IMR-90 (cell line): ENCODE measurements at places on chromosomes 1 and 21. TPM values are rescaled to one million over a fixed set of nuclear protein-coding genes. Genes with fewer than 3 reads are reported as not detected.
A peak's percentile ranks its signal among the peaks of the same experiment; 100 is the strongest.

Gene SUSD4
- 1.1 and 2.7 TPM in 2 replicates for total RNA-seq

Gene FAM167B
- 0.18 TPM in 1 of 2 replicates, not detected in the other for total RNA-seq

Gene PATJ
- 3.4 and 5.3 TPM in 2 replicates for total RNA-seq

DNA sequence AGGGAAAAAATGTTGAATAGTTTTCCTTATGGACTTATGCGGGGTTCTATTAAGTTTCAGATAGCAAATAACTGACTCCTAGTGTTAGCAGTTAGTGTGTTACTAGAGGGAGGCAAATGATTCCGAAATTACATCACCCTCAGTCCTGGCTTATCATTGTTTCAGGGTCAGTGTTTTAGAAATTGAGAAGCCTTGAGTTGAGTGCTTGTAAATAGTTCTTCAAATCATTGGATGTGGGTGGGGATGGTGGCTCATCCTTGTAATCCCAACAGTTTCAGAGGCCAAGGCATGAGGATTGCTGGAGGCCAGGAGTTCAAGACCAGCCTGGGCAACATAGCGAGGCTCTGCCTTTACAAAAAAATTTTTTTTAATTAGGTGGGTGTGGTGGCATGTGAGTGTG is 21.3 kb downstream of the SOAT1 start:
- DNase-seq, result peak; percentile 28

DNA sequence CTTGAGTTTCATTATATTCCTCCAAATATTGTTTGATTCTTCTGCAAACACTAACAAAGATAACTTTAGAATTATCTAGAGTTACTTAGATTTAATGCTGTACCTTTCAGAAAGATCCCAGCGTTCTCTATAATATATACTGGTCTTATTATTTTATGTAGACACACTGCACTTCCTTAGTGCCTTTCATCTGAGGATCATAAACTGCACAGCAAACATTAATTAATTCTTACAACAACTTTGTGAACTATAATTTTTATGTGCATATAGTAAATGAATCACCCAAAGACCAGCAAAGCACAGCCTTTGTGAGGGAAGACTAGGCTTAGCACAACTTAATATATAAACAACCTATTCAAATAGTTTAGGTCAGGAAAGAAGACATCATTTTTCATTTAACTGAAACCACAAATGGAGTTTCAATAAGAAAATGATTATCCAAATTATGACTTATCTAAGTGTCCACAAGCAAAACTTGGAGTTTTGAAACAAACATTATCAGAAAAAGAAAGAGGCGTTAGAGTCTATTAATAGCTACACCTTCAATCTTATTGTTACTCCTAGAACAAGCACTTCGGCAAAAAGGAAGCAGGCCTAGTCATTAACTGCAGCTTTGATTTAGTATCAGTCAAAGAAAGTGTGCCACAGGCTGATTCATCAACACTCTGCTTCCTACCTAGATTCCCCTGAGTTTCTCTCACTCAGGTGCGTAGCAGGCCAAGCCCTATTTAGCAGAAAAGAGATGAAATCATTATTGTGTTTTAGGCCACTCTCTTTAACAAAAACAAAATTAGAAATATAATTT is 22.5 kb upstream of the RC3H1 start:
- no peak for DNase-seq

DNA sequence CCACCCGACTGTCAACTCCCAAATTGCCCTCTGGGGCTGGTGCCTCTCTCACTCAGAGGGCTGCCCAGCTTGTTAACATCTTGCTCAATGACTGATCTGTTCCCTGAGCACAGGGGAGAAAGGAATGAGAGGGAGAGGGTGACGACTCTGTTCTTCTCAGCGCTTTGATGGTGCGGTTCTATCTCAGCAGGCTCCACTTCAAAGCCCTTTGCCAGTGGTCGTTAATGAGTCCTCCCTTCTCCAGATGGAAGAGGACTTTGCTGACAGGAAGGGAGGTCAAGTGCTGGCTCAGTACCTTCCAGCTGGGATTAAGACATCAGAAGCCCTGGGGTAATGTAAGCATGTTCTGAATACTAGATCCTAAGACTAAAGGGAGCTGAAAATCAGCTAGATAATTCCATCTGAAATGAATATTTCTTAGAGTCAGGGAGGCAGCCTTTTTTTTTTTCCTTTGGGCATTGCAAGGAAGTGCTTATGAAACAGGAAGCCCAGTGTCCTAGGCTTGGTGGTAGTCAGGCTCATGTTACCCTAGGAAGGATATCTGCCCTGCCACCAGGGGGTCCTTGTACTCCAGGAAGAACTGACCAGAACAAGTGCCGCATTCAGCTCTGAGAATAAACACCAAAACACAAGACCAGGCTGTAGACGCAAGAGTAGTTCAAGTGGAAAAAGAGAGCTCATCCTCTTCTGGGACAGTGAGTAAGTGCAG is 4.7 kb downstream of the FMOD start:
- DNase-seq, result no peak

DNA sequence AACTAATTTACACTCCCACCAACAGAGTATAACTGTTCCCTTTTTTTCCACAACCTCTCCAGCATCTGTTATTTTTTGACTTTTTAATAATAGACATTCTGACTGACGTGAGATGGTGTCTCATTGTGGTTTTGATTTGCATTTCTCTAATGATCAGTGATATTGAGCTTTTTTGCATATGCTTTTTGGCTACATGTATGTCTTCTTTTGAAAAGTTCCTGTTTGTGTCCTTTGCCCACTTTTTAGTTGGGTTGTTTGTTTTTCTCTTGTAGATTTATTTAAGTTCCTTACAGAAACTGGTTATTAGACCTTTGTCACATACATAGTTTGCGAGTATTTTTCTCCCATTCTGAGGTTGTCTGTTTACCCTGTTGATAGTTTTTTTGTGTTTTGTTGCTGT is 375.2 kb downstream of the MATN1 start:
- DNase-seq, result no peak

GRCh38 chr1:159121526-159121925 is 45.0 kb upstream of the AIM2 start:
- no peak for DNase-seq

- no peak for DNase-seq
Observed at GRCh38 chr1:42312576-42313212, 22.3 kb downstream of the FOXJ3 start.
